CD8-positive, alpha-beta memory T cell (primary cell): ENCODE measurements at places on chromosomes 7 and 10. TPM values are rescaled to one million over a fixed set of nuclear protein-coding genes. Genes with fewer than 3 reads are reported as not detected.

GRCh38 chr7:1931256-1931950, 261.3 kb downstream of the ELFN1 start:
- DNase-seq, result no peak

- no peak for DNase-seq
Observed at GRCh38 chr7:2856388-2857169, 12.5 kb upstream of the GNA12 start.

GRCh38 chr7:120185940-120186682, 86.9 kb upstream of the KCND2 start:
- DNase-seq, result no peak

DNA sequence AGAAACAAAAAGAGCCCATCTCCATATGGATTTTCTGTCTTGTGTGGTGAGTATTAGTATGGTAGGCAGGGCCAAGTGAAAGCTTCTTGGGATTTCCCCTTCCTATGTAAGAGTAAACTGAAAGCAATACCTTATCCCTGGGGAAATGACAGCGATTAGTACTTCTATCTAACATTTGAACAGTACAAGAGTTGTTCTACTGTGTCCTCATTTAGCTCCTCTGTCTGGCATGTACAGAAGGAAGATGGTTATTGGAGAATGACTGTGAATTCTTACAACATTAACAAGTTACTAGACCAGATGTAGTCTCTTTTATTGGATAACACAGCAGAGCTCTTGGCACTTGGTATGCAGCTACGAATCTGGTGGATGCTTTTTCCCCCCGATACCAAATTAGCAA, 17.9 kb upstream of the TRIL start:
- DNase-seq, result no peak

OPN4 gene
- total RNA-seq, result not detected

DNA sequence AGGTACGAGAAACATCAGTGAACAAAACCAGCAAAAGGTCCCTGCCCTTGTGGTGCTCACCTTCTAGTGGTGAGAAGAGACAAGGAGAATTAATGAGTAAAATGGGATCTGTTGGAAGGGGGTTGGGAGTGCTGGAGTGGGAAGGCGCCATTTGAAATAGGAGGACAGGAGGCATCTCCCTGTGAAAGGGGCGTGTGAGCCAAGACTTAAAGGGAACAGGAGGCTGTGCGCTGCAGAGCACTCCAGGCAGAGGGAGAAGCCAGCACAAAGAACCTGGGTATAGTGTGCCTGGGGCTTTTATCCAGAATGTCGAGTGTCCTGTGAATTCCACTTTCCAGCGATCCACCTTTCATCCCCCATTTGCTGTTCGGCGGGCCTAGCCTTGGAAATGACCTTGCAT, 497.9 kb upstream of the GALNT17 start:
- DNase-seq, result no peak

DNA sequence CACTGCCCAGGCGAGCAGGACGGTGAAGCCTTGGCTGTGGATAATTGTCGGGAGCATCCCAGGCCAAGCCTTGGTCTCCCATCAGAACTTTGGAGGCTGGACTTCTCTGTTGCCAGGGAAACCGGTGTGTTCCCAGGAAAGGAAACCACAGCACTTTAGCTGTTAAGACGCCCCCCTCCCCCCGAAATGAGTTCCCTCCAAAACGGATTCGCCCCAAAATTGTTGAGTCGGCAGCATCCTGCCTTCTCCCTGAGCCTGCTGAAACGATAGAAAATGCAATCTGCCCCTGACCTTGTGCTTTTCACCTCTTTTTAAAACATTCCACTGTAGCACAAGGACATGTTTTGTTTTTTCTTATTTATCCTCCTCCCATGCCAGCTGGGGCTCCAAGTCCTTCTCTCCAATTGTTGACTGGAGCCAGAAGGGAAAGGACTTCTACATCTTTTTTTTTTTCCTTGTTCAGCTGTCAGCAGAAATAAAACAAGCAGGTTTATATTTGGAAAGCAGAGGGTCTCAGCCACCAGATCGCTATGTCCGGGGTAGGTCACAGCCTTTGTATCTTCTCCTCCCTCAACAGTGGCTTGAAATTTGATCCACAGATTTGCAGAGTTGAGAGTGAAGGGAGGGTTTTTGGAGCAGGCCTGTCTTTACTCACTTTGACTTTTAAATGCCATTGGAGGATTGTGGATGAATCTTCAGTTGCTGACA, 116.5 kb downstream of the ZMIZ1 start:
- no peak for DNase-seq

DNA sequence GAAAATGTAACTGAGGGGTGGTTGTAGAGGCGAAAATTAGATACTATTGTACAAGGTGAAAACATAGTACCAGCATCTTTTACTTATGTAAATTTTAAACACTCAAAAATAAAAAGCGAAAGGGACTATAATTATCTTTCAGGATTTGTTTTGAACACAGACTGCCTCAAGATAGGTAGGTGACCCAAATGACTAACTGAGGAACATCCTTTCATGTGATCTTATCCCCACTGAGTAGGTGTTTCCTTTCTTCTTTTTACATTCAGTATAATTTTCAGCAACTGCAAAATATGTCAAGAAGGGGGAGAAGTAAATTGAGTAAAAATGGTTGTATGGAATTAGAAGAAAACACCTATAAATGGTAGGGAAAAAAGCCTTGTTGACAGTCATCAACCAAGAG, 236.7 kb downstream of the PHF14 start:
- DNase-seq, result no peak

NRAP gene
- not detected for total RNA-seq

GRCh38 chr7:44066494-44067063, 1.2 kb upstream of the PGAM2 start:
- DNase-seq, result no peak

GRCh38 chr10:100291356-100291755, 4.9 kb upstream of the BLOC1S2 start:
- no peak for DNase-seq

DNA sequence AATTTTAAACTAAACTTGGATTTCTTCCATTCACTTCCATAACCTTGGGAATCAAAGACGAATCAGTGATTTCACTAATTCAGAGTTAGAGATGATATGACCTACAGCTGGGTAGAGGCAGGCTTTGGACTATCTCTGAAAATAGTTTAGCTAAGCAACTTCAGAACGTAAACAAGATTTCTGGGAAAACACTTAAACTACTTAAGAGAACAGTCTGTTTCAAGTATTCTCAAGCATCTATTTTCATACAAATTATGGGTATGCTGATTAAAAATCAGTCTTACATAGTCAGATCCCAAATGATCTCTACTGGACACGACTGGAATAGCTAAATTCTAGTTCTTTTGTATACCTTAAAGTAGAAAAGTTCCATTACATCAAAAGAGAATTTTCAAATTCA, 179.9 kb downstream of the PLCE1 start:
- no peak for DNase-seq

- DNase-seq, result no peak
Observed at GRCh38 chr10:131832056-131832685, 68.6 kb upstream of the PPP2R2D start.

DNA sequence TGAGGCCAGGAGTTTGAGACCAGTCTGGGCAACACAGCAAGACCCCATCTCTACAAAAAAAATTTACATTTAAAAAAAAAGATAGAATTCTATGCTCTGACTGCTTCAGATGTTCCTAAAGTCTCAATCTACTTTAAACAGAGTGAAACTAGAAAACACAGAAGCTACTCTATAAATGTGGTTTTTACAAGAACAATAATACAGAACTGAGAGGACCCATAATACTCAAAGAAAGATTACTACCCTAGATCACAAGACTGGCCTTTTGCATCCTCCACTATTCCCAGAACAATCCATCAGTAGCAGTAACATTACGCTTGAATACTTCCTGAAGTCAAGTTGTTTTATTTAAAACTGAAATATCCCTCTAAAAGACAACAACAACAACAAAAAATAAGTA, 119.4 kb downstream of the ZFAND4 start:
- DNase-seq, result no peak

DNA sequence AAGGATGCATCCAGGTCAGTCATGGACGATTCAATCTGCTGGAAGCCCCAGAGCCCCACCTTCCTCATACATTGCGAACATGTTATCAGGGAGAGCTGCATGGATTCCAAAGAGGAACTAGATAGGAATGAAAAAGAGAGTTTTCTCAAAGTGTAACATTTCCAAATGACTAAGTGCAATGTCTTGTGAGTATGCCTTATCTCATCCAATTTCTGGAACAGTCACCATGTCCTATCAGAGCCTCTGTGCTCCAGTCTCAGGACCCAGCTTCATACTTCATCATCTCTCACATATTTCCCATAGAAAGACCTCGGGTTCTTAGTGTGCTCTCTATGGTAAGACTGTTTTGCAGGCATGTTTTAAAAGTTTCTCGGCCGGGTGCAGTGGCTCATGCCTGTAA, 26.8 kb downstream of the ZC3HC1 start:
- DNase-seq, result no peak
